ENCODE measurements at places on chromosomes 12 and 14. TPM values are rescaled to one million over a fixed set of nuclear protein-coding genes. Genes with fewer than 3 reads are reported as not detected.

DNA sequence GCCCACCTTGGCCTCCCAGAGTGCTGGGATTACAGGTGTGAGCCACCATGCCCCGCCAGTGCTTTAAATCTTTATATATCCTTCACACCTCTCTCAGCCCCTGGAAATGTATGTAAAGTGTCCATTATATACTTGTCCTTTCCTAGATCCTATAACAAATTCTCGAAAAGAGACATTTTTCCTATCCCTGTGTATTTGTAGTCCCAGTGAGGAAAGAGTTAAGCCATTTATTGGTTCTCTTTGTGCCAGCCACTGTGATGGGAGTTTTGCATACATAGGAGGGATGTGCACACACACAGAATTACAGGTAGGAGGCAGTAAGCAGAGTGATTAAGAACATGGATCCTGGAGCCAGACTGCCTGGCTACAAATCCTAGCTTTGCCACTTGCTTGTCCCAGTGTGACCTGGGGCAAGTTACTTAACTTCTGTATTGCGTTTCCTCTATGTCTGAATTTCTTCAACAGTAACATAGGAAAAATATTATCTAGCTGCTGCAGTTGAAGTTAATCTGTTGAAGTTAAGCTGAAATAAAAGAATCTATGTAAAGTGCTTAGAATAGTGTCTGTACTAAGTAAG lies 2.1 kb upstream of the RABGGTA start:
- DNase-seq = no peak

GRCh38 chr12:42156232-42156631 lies 11.6 kb upstream of the GXYLT1 start:
- DNase-seq = peak; percentile 50

DNA sequence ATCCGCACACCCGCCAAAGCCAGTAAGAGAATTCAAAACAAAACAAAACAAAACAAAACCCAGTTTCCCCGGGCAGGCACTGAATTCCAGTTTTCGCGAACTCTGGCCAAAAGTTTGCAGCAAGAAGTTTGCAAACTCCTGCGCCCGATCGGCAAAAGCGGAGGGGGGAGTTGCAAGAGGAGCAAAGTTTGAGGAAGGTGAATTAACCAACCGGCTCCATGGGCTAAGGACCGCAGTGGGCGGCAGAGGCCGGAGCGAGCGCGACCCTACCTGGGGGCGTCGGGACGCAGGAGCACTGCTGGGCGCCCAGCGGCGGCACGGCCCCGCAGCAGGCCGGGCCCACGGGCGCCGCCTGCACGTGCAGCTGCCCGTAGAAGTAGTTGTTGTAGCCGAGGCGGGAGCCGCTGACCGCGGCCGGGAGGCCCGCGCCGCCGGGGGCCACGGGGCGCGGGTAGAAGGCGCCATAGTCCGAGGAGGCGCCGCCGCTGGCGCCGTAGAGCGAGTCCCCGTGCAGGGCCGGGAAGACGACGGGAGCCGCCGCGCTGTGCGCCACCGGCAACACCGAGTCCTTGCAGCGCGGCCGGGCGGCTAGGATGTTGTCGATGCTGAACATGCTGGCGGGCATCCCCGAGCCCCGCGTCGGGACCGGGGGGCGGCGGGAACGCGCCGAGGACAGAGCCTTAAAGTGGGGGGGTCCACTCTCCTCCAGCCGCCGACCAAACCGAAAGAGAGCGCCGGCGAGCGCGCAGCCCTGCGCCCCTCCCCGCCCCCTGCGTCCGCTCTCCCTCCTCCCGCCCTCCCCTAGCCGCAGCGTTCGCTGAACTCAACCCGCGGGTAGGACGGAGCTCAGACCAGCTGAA lies at the start of gene GSC:
GSC (minus strand) TSS at position 723 of the 860 bp plus-strand sequence; CDS start at position 625, 98 bp downstream.
- DNase-seq = no peak

The PPP1R13B gene
- total RNA-seq = 7.3 TPM

DNA sequence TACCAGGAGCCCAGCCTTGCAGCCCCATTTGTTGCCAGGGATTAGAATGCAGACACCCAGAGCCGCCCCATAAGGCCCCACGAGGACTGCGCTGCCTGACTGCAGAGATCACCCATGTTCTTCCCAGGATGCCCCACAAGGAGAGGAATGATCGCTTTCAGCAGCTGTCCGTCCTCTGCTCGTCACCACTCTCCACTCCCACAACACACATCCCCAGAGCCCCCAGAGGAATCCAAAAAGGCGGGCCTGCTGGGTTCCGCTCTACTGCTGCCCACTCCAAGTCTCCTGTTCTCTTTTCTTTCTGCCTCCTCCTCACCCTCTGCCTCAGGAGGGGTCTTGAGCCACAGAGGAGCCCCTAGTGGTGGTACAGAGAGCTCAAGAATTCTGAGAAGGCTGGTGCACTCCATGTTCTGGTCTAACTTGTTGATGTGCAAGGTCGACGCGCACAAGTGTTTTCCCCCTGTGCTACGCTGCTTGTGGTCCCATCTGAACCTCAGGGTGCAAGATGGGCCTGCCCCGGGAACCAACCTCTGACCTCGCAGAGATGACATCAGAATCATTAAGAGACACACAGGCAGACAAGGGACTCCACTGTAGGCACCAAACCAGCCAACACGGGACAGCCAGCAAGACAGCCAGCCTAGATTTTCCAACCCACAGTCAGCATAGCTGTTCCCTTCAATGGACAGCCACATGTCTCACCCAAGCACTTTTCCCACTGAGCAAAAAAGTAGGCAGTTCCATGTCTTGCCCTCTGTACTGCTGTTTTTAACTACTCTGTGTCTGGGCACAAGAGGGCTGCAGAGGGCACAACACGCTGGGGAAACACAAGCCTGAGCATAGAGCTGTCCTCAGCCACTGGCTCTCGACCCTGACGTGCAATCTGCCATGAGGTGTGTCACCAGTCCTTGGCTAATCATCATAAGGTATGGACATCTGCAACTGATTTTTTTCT lies 29.9 kb downstream of the PXN start:
- DNase-seq = no peak

- DNase-seq = no peak
These were observed 7.3 kb upstream of the BATF start for GRCh38 chr14:75514673-75515628.

The STAB2 gene
- total RNA-seq = not detected

DNA sequence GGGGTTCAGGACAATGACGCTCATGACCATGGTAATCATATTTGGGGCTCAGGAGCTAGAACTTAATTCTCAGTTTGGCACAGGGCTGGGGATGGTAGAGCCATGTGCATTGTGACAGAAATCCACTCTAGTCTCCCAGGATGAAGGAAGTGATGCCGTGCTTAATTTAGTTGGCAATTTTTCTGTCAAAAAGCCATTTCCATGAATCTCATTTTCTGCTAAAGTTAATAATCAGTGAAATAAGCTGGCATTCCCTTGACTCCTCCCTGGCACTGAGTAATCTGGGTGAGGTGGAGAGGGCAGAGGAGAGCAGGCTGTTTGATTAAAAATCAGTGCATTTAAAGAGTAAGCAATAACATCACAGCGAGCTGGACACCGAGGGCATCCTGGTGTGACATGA lies 45.0 kb upstream of the GPR68 start:
- no peak for DNase-seq

The FSCB gene
- total RNA-seq = not detected
